ENCODE measurements at places on chromosomes 1 and 21.

- H3K4me1 ChIP-seq, result no peaks in the 10 kb centered on the region
- no peaks in the 10 kb centered on the region for H3K27me3 ChIP-seq
- DNase-seq, result no peak
- no peak overlapping the region for H3K4me3 ChIP-seq
- no peaks in the 10 kb centered on the region for H3K36me3 ChIP-seq
Observed at GRCh38 chr1:105724286-105724685, 1332.2 kb upstream of the PRMT6 start.

- peaks cover 7% of the 10 kb centered on the region for H3K4me1 ChIP-seq
- no peak overlapping the region for H3K4me3 ChIP-seq
- DNase-seq, result no peak
- no peak overlapping the region for H3K27ac ChIP-seq
- peaks cover 60% of the 10 kb centered on the region for H3K36me3 ChIP-seq
- no peaks in the 10 kb centered on the region for H3K27me3 ChIP-seq
Observed at GRCh38 chr1:96808191-96808590, 86.6 kb downstream of the PTBP2 start.

DNA sequence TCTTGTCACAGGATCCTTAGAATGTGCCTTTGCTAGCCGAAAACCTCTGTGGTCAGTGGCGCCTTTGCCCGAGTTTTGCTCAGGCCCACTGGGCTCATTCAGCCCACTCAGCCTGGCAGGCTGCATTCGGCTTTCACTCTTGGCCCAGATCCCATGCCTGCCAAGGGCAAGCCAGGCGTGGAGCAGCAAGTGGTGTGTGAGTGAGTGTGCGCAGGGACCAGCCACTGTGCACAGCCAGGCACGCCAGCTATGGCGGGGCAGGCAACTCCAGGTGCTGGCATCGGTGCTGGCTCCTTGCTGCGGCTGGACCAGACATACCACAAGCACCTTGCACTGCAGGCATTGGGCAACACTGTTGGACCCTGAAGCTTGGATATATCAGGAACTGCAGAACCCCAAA lies 1145.1 kb upstream of the NCAM2 start:
- no peaks in the 10 kb centered on the region for H3K27me3 ChIP-seq
- no peak overlapping the region for H3K27ac ChIP-seq
- DNase-seq, result no peak
- no peaks in the 10 kb centered on the region for H3K4me1 ChIP-seq
- no peak overlapping the region for H3K4me3 ChIP-seq
- no peaks in the 10 kb centered on the region for H3K36me3 ChIP-seq

GRCh38 chr1:197076585-197076984 lies 9.5 kb upstream of the F13B start:
- peaks cover 5% of the 10 kb centered on the region for H3K27me3 ChIP-seq
- H3K4me1 ChIP-seq, result no peaks in the 10 kb centered on the region
- no peak overlapping the region for H3K4me3 ChIP-seq
- no peak for DNase-seq
- H3K27ac ChIP-seq, result no peak overlapping the region

DNA sequence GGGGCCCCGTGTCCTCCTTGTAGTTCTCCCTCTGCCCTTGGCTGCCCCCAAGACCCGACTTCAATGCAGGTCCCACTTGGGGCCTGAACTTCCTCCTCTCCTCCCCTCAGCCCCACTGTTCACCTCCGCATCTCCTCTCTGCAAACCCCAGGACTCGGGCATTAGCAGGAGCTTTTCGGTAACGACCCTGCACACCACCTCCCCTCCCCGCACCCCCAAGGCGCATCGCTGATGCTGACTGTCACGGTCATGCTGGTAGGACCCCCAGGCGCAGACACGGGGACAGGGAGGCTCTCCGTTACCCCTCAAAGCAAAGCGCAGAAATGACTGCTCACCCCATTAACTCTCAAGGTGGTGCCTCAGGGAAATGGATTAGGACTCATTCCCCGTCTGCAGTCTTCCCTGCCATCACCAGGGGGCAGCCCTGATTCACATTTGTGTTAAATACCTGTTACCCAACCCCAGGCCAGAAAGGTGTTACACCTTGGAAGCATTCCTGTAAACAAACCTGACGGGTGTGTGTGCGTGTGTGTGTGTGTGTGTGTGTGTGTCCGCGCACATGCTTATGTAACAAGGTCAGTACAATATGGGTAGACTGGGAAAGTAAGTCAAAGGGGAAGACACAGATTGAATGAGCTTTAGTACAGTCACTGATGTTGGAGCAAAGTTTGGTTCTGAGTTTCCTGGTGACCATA lies 6.4 kb upstream of the GUCA2B start:
- peaks cover 6% of the 10 kb centered on the region for H3K4me1 ChIP-seq
- no peaks in the 10 kb centered on the region for H3K36me3 ChIP-seq
- H3K27me3 ChIP-seq, result peaks cover 15% of the 10 kb centered on the region
- peak; percentile 73 for DNase-seq

GRCh38 chr21:35627462-35627861 lies 432.9 kb downstream of the SETD4 start:
- no peak for DNase-seq
- H3K36me3 ChIP-seq, result no peaks in the 10 kb centered on the region
- no peaks in the 10 kb centered on the region for H3K4me1 ChIP-seq
- no peak overlapping the region for H3K27ac ChIP-seq
- H3K4me3 ChIP-seq, result no peak overlapping the region

GRCh38 chr1:201663491-201664113 lies 124.7 kb downstream of the NAV1 start:
- H3K36me3 ChIP-seq, result no peaks in the 10 kb centered on the region
- no peak for DNase-seq
- no peak overlapping the region for H3K4me3 ChIP-seq
- H3K27me3 ChIP-seq, result no peaks in the 10 kb centered on the region
